IPS DF 6.9 (cell line): ENCODE measurements at places on chromosomes 2 and 18.

- no peaks in the 10 kb centered on the region for H3K4me1 ChIP-seq
- no peak overlapping the region for H3K27ac ChIP-seq
- peaks cover 27% of the 10 kb centered on the region for H3K36me3 ChIP-seq
- H3K4me3 ChIP-seq, result no peak overlapping the region
- no peak for DNase-seq
- no peaks in the 10 kb centered on the region for H3K27me3 ChIP-seq
Observed at GRCh38 chr2:240595381-240596079, 9.0 kb downstream of the CAPN10 start.

GRCh38 chr2:111182740-111183139, 62.0 kb downstream of the BCL2L11 start:
- H3K27me3 ChIP-seq, result no peaks in the 10 kb centered on the region
- H3K36me3 ChIP-seq, result no peaks in the 10 kb centered on the region
- no peak overlapping the region for H3K4me3 ChIP-seq
- no peak for DNase-seq

GRCh38 chr2:73987109-73987947, 2.6 kb downstream of the TET3 start:
- DNase-seq, result no peak
- peaks cover 8% of the 10 kb centered on the region for H3K4me1 ChIP-seq
- H3K27ac ChIP-seq, result no peak overlapping the region
- peaks cover 6% of the 10 kb centered on the region for H3K27me3 ChIP-seq

DNA sequence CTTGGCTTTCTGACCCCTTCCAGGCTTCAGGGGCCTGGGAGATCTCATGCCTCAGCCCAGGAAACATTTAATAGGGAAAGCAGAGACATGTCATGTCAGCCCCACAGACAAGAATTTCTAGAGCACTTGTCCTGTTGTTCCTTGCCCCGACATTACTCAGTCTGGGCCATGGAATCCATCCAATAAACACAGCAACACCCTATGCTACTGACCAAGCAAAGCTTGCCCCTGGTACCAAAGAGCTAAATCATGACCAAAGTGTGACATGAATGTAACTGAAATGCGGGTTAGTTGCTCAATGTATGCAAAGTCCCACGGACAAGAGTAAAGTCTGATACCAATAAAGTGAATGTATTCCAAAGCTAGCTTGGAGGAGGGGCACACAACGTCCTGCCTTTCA, 35.1 kb downstream of the EHD3 start:
- H3K4me1 ChIP-seq, result peaks cover 3% of the 10 kb centered on the region
- no peaks in the 10 kb centered on the region for H3K27me3 ChIP-seq
- no peaks in the 10 kb centered on the region for H3K36me3 ChIP-seq
- H3K27ac ChIP-seq, result no peak overlapping the region
- DNase-seq, result no peak
- H3K4me3 ChIP-seq, result no peak overlapping the region

DNA sequence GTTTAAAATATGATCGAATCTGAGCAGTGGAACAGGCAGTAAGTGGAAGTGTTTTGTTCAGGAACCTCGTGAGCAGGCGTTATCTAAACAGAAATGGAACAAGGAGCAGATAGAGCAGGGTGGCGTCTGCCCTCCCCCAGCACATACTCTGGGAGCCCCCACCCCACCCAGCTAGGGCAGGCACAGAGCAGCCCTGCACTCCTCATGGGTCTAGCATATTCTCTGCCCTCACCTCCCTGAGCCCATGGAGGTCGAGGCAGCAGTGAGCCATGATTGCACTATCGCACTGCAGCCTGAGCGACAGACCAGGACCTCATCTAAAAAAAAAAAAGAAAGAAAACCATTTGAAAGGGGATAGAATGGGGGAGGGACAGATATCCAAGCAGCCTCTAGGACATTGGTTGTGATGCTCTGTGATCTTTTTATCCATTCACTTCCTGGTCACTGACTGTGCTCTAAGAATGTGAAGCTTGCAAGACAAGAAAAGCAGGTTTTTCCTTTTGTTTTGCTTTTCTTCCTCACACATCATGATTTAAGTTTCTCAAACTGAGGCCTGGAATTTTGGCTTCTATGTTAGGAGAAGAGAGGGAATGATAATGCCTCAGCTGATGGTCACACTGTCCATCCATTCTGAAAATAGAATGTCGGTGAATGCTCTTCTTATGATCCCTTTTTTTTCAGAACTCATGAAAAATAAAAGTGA, 3.1 kb downstream of the MLPH start:
- DNase-seq, result no peak
- H3K27ac ChIP-seq, result no peak overlapping the region
- peaks cover 6% of the 10 kb centered on the region; the same call in 1 of the 2 replicates for H3K4me1 ChIP-seq
